ENCODE measurements at places on chromosomes 13 and 19.

- DNase-seq, result no peak
Observed at GRCh38 chr13:50170447-50171037, 155.3 kb downstream of the KCNRG start.

DNA sequence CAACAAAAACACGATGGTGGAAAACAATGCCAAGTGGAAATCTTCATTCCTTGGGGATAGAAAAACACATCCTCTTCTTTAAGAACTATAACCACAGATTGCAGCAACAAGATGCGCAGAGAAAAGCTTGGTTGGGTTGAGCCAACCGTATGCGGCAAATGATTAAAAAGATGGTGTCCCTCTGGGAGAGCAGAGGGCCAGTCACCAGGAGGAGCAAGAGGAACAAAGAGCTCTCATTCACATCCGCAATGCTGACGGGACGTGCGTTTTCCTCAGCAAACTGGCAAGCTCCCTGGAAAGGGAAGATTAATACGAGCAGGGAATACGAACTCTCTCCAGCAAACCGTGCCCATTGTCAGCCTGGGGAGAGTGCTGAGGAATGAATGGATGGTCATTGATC, 141.6 kb downstream of the KATNAL1 start:
- DNase-seq, result no peak

GRCh38 chr13:94535231-94535630, 55.7 kb upstream of the DCT start:
- no peak for DNase-seq

- no peak for DNase-seq
Observed at GRCh38 chr19:873084-873483, 13.6 kb downstream of the CFD start.
